ENCODE measurements at places on chromosomes 7 and 10.

DNA sequence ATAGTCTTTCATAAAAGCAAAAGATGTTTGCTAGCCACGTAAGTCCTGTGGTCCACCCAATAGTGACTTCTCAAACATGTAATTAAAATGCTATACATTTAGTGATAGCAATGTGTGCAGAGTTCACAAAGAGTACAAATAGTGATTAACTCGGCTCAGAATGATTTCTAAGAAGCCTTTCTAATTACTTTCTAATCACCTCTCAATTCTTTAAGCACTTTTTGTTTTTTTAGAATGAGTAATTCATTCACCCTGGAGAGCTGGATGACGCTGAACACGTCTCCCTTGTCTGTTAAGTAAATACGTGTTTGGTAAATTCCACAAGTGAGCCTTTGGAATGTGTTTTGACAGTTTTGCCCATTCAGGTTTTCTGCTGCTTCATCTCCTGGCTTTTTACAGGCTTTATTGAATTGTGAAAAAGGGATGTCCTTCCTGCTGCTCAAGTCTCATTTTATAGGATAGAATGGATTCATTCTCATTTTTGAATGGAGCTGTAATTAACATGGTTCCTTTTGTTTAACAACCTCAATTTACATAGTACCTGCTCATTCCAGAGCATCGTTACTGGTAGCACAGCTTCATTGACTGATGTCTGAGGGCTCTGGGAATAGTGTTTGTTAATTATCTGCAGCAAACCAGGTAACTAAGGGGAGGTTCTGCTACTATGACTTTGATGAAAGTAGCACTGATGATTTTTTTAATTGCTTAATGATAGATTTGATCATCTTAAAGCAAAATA lies 212.1 kb downstream of the VTI1A start:
- no peak overlapping the region for H3K27ac ChIP-seq
- H3K4me1 ChIP-seq: no peaks in the 10 kb centered on the region
- no peaks in the 10 kb centered on the region for H3K27me3 ChIP-seq
- no peak overlapping the region for H3K4me3 ChIP-seq
- no peaks in the 10 kb centered on the region for H3K36me3 ChIP-seq

GRCh38 chr10:61832866-61833481 lies 68.5 kb upstream of the ARID5B start:
- H3K4me3 ChIP-seq: no peak overlapping the region
- H3K4me1 ChIP-seq: no peaks in the 10 kb centered on the region
- no peaks in the 10 kb centered on the region for H3K27me3 ChIP-seq
- H3K27ac ChIP-seq: no peak overlapping the region
- H3K36me3 ChIP-seq: no peaks in the 10 kb centered on the region
- no peak for DNase-seq

- H3K27me3 ChIP-seq: no peaks in the 10 kb centered on the region
- no peak overlapping the region for H3K27ac ChIP-seq
- H3K4me3 ChIP-seq: no peak overlapping the region
- DNase-seq: no peak
- no peaks in the 10 kb centered on the region for H3K4me1 ChIP-seq
- H3K36me3 ChIP-seq: no peaks in the 10 kb centered on the region
Measured at GRCh38 chr10:86300931-86301830, 65.4 kb downstream of the GRID1 start.

DNA sequence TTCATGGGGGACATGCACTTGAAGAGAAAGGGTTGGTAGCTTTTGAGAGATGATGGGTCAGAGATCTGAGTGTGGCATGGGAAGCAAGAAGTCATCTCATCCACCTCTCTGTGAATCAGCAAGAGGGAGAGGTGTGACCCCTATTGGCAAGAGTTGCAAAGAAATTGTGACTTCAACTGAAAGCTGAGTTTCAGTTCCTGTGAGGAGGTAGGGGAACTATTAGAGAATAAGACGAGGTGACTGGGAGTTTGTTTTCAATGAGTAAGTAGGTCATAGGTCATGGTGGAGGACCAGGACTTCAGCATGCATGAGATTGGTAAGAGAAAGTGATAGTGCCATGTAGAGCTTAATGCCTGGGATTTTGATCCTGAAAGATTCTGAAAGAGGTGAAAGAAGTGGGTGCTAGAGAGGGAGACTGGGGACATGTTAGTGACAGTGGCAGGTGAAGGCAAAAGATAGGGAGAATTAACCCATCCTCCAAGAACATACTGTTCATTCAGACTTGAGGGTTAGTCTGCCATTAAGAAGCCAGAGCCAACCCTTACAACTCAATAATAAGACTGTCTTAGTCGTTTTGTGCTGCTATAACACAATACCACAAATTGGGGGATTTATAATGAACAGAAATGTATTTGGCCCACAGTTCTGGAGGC lies 75.5 kb upstream of the CAPZA2 start:
- H3K4me1 ChIP-seq: peaks cover 3% of the 10 kb centered on the region
- H3K27ac ChIP-seq: no peak overlapping the region
- no peaks in the 10 kb centered on the region for H3K27me3 ChIP-seq
- H3K4me3 ChIP-seq: no peak overlapping the region
- no peaks in the 10 kb centered on the region for H3K36me3 ChIP-seq

DNA sequence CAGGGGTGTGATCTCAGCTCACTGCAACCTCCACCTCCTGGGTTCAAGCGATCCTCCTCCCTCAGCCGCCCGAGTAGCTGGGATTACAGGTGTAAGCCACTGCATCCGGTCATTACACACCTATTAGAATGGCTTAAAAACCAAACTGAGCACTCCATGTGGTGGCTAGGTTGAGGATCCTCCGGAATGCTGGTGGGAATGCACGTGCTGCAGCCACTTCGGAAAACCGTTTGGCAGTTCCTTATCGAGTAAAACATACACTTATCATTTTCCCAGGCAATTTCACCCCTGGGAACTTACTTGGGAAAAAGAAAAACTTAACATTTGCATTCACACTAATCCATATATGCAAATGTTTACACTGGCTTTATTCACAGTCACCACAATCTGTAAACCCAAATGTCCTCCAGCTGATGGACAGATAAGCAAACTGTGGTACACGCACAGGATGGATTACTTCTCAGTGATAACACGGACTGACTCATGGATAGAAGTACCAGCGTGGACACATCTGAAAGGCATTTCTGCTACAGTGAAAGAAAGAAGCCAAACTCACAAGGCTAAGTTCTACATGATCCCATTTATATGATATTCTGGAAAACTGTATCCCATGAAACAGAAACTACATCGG lies 20.4 kb downstream of the RFC2 start:
- no peak overlapping the region for H3K27ac ChIP-seq
- H3K27me3 ChIP-seq: no peaks in the 10 kb centered on the region
- H3K4me1 ChIP-seq: no peaks in the 10 kb centered on the region
- no peak for DNase-seq
- no peak overlapping the region for H3K4me3 ChIP-seq
- peaks cover 15% of the 10 kb centered on the region for H3K36me3 ChIP-seq

- no peaks in the 10 kb centered on the region for H3K27me3 ChIP-seq
- no peak overlapping the region for H3K4me3 ChIP-seq
- no peaks in the 10 kb centered on the region for H3K36me3 ChIP-seq
- H3K27ac ChIP-seq: no peak overlapping the region
- DNase-seq: no peak
Measured at GRCh38 chr7:158239290-158239981, 348.2 kb downstream of the PTPRN2 start.

GRCh38 chr7:117001283-117001682 lies 48.0 kb downstream of the ST7 start:
- H3K27me3 ChIP-seq: no peaks in the 10 kb centered on the region
- H3K4me1 ChIP-seq: no peaks in the 10 kb centered on the region
- H3K27ac ChIP-seq: no peak overlapping the region

- no peak for DNase-seq
- H3K4me1 ChIP-seq: no peaks in the 10 kb centered on the region
- no peaks in the 10 kb centered on the region for H3K27me3 ChIP-seq
Measured at GRCh38 chr10:29244978-29245377, 43.9 kb upstream of the LYZL1 start.

DNA sequence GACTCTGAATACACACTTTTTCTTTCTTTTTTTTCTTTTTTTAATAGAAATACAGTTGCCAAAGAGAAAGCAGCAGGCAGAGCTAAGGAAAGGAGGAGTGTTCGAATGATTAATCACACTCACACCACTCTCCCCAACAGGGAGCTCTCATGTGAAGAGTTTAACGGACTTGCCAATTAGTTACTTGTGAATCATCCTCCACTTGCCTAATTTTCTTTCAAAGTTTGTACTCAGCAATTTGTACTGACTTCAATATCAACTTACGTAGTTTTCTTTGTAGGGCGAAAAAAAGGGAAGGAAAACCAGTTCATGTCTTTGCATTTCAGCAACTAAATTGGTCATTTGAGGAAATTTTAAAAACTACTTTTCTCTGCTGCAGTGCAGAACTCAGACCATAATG lies 109.2 kb downstream of the PIP4K2A start:
- H3K36me3 ChIP-seq: no peaks in the 10 kb centered on the region
- no peak for DNase-seq
- H3K27ac ChIP-seq: no peak overlapping the region
- H3K27me3 ChIP-seq: no peaks in the 10 kb centered on the region
- H3K4me1 ChIP-seq: no peaks in the 10 kb centered on the region

GRCh38 chr7:95141755-95142154 lies 182.6 kb downstream of the PON1 start:
- no peak overlapping the region for H3K4me3 ChIP-seq
- no peaks in the 10 kb centered on the region for H3K36me3 ChIP-seq
- no peak for DNase-seq
- H3K27me3 ChIP-seq: no peaks in the 10 kb centered on the region
- no peaks in the 10 kb centered on the region for H3K4me1 ChIP-seq

DNA sequence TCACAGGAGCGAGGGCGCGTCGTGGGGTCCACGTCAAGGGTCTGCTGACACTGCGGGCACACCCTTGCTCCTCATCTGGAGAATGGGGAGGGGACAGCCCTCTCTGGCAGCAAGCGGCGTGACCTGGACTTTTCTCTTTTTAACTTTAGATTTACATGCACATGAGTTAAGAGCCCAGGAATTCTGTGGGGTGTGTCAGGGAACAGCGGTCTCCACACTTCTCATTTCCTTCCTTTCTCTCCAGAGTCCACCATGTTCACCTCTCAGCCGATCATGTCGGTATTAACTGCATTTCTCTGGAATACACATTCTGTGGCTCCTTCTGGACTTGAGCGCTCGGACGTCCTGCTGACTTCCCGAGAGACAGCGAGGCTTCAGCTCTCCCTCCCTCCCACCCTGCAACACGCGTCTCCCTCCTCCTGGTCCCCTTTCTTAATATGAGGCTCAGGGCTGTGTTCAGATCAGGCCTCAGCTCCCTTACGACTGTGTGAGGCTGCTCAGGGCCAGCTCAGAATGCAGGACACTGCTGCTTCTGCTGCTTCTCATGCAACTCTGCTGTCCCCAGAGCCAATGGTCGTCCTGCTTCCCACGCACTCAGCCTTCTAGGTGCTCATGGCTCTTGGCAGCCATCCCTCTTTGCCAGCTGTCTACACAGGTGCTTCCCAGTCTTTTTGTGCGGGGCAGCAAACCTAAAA lies 261.3 kb downstream of the ELFN1 start:
- no peak for DNase-seq
- no peaks in the 10 kb centered on the region for H3K27me3 ChIP-seq
- no peaks in the 10 kb centered on the region for H3K36me3 ChIP-seq

GRCh38 chr7:55309040-55309991 lies 55.8 kb upstream of the LANCL2 start:
- no peaks in the 10 kb centered on the region for H3K4me1 ChIP-seq
- no peak for DNase-seq
- H3K36me3 ChIP-seq: no peaks in the 10 kb centered on the region
- no peaks in the 10 kb centered on the region for H3K27me3 ChIP-seq
- H3K27ac ChIP-seq: no peak overlapping the region
- H3K4me3 ChIP-seq: no peak overlapping the region

DNA sequence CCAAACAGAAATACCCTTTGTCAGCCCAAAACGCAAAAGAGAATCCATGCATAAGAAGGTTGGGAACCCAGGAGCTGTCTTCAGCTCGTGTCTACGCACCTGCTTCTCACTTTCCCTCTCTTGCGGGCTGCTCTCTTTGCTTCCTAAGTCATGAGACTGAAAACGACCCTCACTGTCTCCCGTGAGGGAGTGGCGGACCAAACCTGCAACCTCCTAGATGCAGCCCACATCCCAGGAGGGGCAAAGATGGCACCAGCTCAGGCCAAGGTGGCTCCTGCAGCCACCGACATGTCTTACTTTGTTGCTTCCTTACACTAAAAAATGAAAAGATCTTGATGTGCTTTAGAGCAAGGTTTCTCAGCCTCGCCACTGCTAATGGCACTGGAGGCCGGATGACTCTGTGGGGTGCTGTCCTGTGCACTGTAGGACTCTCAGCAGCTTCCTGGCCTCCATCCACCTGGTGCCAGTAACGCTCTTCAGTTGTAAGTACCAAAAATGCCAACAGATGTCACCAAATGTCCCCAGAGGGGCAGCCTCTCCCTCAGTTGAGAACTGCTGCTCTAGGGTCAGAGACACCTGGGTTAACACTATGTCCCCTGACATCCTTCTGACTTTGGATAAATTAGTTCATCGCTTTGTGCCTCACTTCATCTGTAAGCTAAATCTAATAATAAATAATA lies 179.8 kb upstream of the PFKP start:
- DNase-seq: no peak
- H3K36me3 ChIP-seq: no peaks in the 10 kb centered on the region
- H3K27ac ChIP-seq: no peak overlapping the region
- H3K4me3 ChIP-seq: no peak overlapping the region

DNA sequence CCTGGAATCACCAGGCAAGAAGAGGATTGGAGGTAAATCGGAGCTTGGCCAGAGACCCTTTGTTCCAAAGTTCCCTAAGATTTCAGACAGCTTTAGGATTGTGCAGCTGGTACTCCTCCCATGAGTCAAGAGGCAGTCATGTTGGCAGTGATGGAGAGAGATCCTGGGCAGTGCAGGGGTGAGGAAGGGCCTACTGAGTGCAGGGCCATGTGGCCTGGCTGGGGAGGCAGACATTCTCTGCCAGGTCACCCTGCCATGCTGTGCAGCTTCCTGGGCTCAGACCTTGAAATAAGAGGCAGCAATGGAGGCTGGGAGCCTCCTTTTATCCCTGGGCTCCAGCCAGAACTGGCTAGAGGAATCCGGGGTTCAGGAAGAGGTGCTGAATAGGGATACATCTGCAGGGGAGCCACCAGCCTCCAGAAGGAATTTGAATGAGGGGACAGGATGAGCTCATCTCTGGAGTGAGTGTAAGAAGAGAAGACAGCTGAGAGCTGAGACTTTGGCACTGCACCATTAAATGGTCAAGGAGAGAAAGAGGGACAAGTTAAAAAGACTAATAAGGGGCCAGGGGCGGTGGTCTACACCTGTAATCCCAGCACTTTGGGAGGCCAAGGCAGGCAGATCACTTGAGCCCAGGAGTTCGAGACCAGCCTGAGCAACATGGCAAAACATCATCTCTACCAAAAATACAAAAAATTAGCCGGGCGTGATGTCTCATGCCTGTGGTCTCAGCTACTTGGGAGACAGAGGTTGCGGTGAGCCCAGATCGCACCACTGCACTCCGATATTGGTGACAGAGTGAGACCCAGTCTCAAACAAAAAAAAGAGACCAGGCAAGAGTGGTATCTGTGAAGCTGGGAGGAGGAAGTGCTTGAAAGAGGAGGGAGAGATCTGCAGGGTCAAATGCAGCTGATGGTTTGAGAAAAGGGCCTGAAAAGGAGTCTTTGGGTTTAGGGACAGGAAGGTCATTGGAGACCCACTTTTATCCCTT lies 12.0 kb downstream of the SFTPD start:
- H3K36me3 ChIP-seq: no peaks in the 10 kb centered on the region
- H3K27me3 ChIP-seq: no peaks in the 10 kb centered on the region
- DNase-seq: no peak
- no peak overlapping the region for H3K27ac ChIP-seq
